ENCODE measurements at places on chromosomes 3 and 15.

GRCh38 chr15:40064231-40064894 is 25.4 kb upstream of the SRP14 start:
- no peak for DNase-seq

GRCh38 chr15:80160570-80161156 is 7.9 kb downstream of the FAH start:
- no peak for DNase-seq

DNA sequence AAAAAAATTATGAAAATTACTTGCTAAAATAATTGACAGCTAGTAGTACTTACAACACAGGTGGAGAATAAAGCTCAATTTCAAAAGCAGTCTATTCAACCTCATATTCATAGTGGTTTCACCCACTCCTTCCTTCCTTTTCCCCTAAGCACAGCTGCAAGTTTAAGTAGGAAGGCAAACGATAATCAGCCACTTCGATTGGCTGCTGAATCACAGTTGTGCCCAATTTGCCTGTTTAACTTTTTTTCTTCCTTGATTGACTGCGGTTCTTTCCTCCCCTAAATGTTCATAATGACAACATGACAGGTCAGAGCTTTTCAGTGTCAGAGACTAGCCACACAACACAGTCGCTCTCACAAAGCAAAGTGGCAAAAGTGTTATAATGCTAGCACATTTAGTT is 468.0 kb upstream of the GBE1 start:
- DNase-seq = no peak

DNA sequence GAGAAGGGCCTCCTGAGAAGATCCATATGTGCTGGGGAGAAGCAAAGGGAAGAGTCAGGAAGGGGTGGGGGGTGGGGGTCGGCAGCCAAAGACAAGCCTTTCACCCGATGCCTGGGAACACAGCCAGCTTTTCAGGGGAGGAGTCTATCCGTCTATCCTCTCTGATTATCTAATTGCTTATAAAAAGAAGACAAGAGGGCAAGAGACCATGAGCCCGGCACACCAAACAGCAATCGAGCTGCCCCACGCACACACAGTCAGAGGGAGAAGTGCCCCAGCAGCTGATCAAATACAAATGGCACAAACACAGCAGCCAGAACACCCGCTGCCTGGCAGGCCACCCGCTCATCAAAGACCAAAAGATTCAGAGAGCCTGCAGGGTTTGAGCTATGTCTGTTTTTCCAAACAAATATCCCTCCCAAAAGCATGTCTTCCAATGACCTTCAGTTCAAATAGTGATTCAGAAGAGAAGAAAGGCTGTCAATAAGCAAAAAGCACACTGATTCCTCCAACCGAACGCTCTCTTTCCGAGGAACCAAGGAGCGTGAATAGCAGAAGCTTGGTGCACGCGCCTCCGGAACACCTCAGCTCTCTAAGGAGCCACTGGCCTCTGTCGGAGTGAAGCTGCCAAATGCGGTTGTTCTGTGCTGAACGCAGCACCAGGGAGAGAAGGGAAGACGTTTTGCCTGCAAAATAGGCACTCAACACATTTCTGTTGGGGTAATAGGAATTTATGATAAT is 419.2 kb downstream of the OCA2 start:
- no peak for DNase-seq

DNA sequence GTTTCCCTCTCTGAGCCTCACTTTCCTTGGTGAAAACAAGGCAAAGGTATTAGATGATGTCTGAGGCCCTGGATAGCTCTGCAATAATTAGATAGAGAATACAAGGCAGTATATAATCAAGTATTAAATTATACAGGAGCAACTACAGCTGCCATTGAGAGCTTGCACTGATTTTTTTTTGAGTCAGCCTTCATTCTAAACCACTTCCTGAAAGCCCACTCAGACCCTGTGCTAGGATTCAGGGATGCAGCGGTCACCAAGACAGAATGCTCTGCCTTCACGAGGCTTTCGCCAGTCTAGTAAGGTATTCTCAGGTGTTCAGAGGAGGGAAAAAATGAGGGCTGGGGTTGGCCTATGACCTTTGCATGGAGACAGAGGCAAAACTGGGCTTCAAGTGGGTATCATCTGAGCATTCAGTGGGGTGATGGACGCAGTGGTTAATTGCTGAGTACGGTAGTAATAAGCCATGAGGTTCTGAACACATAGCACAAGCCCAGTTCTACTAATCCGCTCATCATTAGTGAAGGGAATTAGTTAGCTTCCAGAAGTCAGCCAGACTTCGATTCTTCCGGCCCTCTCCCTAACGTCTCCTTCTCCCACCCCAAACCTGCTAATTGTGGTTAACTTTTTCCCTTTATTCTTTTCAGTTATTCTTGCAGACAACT is 3.6 kb downstream of the VGLL4 start:
- no peak for DNase-seq

Data from activated naive CD4-positive, alpha-beta T cell (primary cell).